Thymus (tissue), 14 donors: ENCODE measurements at places on chromosomes 7 and 10. TPM values are rescaled to one million over a fixed set of nuclear protein-coding genes. Genes with fewer than 3 reads are reported as not detected.
A peak's percentile ranks its signal among the peaks of the same experiment; 100 is the strongest.

DNA sequence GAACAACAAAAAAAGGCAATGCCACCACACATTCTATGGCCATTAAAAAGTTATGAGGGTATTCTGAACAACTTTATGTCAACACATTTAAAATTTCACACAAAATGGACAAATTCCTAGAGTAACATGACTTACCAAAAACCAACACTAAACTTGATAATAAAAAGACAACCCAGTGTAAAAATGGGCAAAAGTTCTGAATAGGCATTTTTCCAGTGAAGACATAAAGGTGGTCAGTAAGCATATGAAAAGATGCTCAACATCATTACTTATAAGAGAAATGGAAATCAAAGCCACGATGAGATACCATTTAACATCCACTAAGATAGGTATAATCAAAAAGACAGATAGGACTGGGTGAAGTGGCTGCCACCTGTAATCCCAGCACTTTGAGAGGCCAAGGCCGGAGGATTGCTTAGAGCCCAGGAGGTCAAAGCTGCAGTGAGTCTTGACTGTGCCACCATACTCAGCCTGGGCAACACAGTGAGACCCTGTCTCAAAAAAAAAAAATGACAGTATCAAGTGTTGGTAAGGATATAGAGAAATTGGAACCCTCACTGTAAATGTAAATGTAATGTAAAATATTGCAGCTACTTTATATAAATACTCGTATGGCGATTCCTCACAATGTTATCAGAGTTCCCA lies 71.1 kb upstream of the OIT3 start:
- no peaks in the 10 kb centered on the region for H3K27me3 ChIP-seq
- no peaks in the 10 kb centered on the region for H3K36me3 ChIP-seq
- DNase-seq = no peak
- H3K27ac ChIP-seq = no peak overlapping the region

DNA sequence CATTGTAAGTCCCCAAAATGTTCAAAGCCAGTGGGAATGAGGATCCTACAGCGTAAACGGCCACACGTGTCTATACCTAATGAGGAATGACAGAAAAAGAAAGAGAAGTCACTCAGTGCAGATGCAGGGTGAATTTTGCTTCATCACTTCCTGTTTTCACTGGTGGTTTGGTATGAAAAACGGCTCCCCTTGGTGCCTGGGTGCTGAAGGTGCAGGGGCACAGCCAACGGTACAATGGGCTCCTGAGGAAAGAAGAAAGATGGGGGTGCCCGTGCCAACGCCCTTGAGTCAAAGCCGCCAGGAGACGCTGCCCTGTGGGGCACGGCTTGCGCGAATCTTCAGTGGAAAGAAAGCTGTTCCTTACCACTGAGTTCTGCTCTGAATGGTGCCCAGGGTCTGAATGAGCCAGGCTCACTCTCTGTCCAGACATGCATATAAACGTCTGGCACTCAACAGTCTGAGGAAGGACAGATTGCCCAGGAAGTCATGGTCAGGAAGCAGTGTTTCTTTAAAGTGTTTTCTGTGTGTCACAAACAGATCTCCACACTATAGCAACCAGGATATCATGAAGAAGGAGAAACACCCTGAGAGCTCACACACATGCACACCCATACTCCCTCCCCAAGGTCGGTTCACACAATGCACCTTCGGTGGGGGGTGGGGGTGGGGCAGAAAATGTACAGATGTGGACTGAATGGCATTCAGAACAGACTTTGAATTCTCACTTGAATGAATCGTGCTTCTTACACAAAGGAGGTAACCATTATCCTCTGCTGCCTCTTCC lies 105.8 kb downstream of the ELMO1 start:
- no peaks in the 10 kb centered on the region for H3K36me3 ChIP-seq
- H3K4me1 ChIP-seq = peaks cover 37% of the 10 kb centered on the region
- H3K27me3 ChIP-seq = no peaks in the 10 kb centered on the region
- H3K27ac ChIP-seq = peak overlapping the region; percentile 91
- H3K4me3 ChIP-seq = peak overlapping the region; percentile 72

Gene UCN3
- total RNA-seq = 0.19 TPM

DNA sequence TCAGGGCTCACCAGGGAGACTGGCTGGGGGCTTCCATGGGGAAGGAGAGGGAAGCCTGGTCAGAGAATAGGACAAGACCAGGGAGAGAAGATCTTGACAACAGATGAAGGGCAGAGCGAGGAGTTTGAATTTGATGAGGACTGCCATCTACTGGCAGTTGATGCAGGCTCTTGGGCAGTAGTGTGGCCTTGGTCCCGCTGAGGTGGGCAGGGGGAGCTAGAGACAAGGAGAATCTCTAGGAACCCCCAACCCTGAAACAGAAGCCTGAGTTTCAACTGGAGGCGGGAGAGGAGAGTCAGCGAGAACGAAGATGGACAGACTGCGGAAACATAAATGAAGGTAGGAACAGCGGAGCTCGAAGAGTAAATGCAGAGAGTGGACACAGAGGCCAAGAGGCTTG lies 81.0 kb downstream of the PPP1R3C start:
- H3K4me1 ChIP-seq = no peaks in the 10 kb centered on the region
- H3K27me3 ChIP-seq = no peaks in the 10 kb centered on the region
- no peaks in the 10 kb centered on the region for H3K36me3 ChIP-seq
- no peak for DNase-seq
- no peak overlapping the region for H3K4me3 ChIP-seq

DNA sequence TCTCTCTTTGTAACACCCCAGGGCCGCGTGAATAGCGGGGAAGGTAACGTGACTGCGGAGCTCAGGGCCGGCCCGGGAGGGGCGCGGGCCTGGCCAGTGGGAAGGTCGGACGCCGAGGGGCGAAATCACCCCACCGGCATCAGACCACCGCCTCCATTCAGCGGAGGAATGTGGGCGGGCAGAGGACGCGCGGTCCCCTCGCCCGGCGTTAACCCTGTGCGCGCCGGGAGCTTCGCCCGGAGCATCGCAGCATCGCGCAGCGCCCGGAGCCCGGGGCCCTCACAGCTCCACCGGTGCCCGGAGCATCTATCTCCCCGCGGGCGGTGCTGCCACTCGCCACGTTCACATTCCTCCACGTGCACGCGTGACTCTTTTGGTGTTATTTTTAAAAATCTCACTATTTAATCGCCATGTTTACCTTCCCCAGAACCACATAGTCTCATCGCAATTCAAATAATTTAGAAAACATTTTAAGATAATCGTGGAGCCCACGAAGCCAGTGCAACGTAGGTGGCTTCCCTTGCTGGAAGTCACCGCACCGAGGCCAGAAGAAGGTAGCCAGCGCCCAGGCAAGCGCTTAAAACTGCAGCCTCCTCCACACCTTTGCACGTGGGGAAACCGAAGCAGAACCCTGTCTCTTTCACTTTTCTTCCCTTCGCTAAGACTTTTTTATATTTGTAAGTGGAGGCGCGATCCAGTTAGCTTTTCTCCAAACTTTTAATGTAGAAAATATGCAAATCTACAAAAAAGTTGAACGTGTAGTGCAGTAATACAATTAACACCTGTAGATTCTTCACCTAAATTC lies 21.8 kb downstream of the FGFBP3 start:
- no peaks in the 10 kb centered on the region for H3K36me3 ChIP-seq
- H3K27ac ChIP-seq = no peak overlapping the region
- peak overlapping the region; percentile 39 for H3K4me3 ChIP-seq
- peaks cover 2% of the 10 kb centered on the region for H3K27me3 ChIP-seq
- DNase-seq = no peak
